ENCODE measurements at places on chromosomes 11 and 22.

DNA sequence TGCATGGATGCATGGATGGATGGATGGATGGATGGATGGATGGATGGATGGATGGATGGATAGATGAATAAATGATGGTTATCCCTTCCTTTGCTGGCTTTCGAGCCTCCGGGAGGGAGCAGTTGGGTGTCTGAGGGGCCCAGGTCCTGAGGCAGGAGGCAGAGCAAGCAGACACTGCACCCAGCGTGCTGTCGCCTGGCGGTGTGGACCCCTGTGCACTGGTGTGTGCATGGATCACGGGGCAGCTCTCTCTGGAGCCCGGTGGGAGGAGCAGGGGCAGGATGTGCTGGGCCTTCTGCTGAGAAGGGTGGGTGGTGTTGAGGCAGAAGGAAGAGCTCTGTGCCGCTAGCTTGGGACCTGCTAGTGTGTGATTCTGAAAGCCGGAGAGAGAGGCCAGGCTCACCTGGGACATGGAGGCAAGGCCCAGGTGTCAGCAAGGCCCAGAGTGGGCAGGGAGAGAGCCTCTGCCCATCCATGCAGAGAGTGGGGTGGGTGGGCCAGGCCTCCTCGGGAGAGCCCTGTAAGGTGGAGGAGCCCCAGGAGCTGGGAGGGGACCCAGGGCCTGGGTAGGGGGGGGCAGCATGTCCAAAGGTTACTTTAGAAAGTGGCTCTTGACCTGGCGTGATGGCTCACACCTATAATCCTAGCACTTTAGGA is 254.4 kb downstream of the BRD1 start:
- DNase-seq = no peak

DNA sequence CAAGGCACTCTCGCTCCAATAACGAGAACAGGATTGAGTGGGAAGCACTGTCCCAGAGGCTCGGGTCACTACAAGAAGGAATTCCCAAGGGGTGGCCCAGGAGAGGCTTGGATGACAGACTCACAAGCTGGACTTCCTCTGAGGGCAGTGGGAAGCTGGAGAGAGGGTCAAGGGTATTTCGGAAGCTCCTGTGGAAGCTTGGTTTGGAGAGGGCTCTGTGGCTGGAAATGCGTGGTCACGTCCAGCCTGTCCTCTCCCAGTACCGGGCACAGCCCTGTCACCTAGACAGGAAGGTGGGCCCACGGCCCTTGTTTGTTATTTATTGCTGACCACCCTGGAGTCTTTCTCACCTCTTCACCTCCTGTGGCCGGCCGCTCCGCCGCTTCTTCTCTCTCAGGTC is 5.3 kb downstream of the SYNGR1 start:
- no peak for DNase-seq

GRCh38 chr22:44407987-44408828 is 89.8 kb downstream of the RTL6 start:
- DNase-seq = no peak

GRCh38 chr22:28656181-28656580 is 23.5 kb downstream of the TTC28 start:
- no peak for DNase-seq

GRCh38 chr22:24731761-24732160 is 42.8 kb downstream of the PIWIL3 start:
- peak; percentile 11 for DNase-seq

DNA sequence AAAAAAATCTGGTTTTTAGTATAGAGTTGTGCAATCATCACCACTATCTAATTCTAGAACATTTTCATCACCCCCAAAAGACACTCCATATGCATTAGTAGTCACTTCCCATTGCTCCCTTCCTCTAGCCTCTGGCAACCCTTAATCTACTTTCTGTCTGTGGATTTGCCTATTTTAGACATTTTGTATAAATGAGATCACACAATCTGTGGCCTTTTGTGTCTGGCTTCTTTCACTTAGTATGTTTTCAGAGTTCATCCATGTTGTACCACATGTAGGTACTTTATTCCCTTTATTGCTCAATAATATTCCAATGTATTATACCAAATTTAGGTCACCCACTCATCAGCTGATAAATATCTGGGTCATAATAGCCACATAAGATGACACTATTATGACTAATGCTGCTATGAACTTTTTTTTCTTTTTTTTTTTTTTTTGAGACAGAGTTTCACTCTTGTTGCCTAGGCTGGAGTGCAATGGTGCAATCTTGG is 67.5 kb upstream of the SCUBE2 start:
- peak; percentile 58 for DNase-seq

DNA sequence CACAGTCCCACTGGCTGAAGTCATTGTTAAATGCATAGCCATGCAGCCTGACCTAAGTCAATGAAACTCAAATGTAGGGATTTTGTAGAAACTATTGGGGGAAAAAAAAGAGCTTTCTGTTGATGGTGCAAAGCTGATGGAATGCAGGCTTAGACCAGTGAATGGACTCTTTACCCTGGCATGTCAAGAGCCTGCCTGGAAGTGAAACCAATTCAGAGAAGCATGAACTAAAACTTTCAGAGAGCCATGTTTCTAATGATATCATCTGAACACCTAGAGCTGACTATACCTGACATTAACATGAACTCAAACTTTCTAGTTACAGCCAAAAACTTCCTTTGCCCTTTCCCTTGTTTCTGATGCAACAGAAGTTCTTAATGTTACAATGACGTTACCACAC is 89.0 kb downstream of the APIP start:
- DNase-seq = no peak
